ENCODE measurements at places on chromosomes 5 and 9.
A peak's percentile ranks its signal among the peaks of the same experiment; 100 is the strongest.

GRCh38 chr5:11878814-11879213, 25.4 kb downstream of the CTNND2 start:
- DNase-seq, result no peak

GRCh38 chr9:13991395-13991794, 322.5 kb downstream of the NFIB start:
- no peak for DNase-seq

- no peak for DNase-seq
Measured at GRCh38 chr5:148746826-148747535, 79.4 kb upstream of the ADRB2 start.

DNA sequence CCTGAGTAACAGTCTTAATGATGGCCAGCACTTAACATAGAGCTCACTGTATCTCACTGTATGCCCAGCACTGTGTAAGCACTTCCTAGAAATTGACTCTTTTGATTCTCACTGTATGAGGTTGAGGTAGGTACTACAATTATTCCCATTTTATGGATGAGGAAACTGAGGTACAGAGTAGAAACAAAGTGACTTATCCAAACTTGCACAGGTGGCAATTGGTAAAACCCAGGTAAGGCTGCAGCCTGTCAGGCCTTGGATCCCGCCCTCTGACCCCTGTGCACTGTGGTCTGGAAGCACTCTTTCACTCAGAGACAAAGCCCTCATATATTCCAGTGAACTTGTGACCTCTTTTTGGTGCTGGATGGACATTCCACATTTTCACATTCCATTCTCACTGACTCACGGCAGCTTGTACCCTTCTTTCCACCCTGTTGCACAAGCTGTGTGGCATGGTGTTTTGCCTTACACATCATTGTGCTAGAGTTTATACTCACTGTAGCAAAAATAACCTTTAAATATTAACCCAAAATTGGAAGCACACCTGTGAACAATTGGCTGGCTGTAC, 21.7 kb downstream of the ANKRD55 start:
- DNase-seq, result peak; percentile 87

- DNase-seq, result no peak
Measured at GRCh38 chr9:74554751-74555419, 57.8 kb downstream of the RORB start.

DNA sequence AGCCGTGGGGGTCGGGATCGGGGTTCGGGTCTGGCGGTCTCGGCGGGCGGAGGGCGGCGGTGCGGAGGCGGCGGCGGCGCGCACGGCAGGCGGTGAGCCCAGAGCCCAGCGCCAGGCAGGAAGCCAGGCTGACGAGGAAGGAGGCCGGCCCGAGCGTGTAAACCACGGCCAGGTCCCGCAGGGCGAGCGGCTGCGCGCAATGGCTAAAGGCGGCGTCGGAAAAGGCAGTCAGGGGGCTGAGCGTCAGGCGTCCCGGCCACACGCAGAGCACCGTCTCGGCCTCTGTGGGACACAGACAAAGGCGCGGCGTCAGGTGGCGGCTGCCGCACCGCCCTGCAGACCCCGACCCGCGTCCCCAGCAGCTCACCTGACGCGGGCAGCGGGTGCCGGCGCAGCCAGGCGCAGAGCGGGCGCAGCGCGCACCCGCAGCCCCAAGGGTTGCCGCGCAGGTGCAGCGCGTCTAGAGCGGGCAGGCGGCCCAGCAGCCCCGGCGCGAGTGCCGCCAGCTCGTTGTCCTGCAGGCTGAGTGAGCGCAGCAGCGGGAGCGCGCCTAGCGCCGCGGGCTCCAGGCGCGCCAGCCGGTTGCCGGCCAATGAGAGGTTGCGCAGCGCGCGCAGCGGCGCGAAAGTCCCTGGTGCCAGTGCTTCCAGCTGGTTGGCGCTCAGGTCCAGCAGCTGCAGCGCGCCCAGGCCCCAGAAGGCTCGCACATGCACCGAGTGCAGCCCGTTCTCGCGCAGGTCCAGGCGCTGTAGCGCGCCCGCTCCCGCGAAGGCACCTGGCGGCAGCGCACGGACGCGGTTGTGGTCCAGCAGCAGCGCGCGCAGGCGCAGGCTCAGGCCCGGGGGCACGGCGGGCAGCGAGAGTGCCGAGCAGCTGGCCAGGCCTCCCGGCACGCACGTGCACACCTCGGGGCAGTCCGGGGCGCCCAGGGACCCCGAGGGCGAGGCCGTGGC, 671 bp downstream of the LRRC26 start:
- peak; percentile 60 for DNase-seq

DNA sequence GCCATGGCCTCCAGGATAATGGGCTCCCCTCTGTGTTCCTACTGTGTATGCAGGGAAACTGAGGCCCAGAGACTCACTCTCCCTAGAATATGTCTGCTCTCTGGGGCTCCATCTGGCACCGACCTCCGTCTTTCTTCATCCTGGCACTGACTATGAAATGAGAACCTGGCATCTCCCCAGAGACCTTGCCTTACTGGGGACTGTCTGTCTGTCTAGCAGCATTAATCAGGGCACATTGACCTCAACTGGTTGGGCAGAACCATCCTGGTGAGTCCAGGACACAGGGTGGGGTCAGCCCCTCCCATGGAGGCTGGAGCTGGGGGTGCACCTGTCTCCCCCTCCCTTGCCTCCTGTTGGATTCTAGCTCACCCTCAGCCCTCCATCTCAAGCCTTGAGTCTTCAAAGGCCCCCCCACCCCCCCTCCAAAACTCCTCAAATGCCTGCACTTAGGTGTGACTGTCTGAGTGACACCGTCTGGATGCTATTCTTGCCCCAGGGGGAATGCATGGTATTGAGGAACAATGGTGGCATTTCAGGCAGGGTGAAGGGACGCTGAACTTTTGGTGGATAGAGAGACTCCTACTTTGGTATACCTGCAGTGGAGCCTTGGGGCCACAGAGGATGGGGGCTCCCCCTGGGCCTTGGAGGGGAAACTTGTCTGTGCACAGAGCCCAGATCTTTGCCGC, 12.8 kb upstream of the PITX1 start:
- no peak for DNase-seq

DNA sequence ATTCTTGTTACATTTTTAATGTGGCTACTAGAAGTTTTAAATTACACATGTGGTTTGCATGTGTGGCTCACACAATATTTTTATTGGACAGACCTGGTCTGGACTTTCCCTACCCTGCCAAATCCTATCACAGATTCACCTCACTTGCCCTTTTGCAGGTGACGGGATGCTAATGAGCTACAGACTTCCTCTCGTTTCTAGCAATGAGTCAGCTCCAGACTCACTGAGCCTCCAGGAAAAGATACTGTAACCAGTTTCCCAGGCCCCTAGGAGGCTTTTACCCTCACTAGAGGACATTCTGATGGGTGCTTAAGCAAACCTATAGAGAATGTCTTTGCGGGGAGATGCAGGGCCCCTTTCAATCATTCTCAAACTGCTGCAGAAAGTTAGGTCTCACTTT, 135.4 kb downstream of the WDR41 start:
- no peak for DNase-seq

DNA sequence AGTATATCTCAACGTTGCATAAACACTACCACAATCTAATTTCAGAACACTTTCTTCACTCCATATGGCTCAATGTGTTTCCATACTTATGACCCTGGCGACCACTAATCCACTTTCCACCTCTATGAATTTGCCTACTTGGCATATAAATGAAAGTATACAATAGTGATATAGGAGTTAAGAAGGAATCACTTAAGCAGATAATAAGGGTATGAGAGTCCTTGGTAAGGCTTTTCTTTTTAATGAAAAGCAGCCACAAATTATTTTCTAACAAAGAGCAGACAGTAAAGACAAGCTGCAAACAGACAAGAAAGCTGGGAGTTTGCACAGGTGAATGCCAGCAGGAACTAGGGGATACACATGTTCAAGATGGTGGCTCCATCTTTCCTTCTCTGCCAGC, 615.1 kb upstream of the NUDT12 start:
- no peak for DNase-seq

DNA sequence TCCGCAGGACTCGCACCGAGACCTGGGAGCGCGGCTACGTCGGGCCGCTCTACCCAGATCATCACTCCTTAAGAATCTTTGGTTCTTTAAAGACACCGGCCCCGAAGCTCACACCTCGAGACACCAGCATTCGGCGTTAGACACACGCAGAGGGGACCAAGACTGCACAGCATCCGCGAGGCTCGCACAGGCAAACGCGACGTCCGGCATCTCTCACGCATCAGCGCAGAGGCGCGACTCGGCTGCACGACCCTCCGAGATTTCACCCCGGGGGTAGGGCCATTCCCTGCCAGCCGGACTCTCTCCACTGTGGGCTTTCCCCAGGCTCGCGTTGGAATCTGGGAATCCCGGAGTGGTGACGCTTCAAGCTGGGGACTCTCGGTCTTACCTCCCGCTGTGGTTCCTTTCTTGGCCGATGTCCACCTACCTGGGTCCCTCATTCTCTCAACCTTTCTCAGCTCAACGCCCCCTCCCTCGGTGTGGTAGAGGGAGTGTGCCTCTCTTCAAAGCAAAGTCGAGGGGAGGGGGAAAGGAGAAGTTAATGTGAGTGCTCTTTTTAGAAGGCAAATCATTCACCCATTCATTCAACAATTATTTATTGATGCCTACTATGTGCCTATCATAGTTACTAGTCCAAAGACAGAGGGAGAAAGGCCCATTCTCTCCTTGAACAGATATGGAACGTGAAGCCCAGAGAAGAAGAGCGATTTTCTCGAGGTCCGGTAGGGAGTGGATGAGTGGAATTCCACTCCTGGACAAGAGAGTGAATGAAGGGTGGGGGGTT, 1.3 kb upstream of the HAND1 start:
- DNase-seq, result no peak

DNA sequence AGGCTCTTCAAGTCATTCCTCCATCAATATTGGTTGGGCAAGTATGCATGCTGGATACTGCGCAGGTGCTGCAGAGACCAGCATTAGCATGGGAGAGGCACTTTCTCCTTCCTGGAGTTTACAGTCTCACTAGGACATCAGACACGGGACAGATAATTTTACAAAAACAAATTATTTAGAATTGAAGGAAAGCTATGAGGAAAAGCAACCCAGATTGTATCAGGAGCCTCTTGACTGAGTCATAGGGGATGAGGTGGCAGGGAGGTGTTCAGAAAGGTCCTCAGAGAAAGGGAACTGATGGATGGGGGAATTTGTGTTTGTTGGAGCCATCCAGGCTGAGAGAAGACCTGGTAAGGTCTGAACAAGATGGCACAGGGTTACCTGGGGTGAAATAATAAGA, 24.5 kb upstream of the RAB14 start:
- no peak for DNase-seq

Measured in HTR-8/SVneo (cell line).